ENCODE measurements at places on chromosomes 6 and 20. TPM values are rescaled to one million over a fixed set of nuclear protein-coding genes. Genes with fewer than 3 reads are reported as not detected.

Gene SIRPB1
- 4.3 TPM for total RNA-seq

DNA sequence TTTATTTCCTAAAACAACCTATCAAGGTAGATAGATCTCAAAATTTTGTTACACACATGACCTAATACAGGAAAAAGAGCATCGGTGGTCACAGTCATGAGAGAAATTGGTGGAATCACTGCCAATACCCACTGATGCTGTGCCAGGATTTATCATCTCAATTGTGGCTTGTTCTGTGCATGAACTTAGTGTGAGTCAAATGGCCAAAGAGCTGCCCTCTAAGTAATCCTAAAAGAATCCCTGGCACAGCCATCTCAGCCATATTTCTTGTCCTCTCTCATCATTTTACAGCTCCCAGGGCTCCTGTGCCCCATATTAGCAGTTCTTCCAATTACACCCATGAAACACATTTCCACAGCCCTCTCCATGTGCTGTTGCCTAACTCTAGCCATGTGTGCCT, 6.1 kb downstream of the GSTA5 start:
- H3K4me1 ChIP-seq = no peaks in the 10 kb centered on the region
- H3K36me3 ChIP-seq = no peaks in the 10 kb centered on the region
- H3K27me3 ChIP-seq = no peaks in the 10 kb centered on the region
- no peak overlapping the region for H3K27ac ChIP-seq
- no peak for DNase-seq

GRCh38 chr20:24739746-24740145, 209.3 kb upstream of the CST7 start:
- no peaks in the 10 kb centered on the region for H3K27me3 ChIP-seq
- no peak for DNase-seq
- H3K36me3 ChIP-seq = no peaks in the 10 kb centered on the region
- no peak overlapping the region for H3K4me3 ChIP-seq

DNA sequence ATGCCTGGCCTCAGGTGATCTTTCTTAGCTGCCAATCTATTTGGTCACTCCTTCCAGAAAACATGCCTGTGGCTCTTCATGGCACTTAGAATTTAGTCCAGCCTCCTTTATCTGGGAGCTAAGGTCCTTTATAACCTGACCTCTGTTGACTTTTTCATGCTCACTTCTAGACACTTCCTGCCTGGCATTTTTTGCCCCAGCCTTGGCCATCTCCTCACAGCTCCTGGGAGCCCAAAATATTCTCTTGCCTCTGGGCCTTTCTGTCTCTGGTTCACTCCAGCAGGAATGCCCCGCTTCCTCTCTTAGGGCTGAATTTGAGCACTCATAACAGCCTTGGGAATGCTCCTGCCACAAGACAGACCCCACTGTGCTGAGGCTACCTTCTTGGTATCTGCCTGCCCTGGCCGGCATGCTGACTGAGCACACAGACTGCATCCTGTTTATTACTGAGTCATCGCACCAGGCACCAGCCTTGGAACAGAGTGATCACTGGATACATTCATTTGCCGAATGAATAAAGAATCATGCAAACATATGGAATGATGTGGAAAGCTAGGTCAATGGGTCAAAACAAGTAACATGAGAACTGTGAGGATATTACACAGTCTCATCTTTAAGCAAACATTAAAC, 5.8 kb upstream of the EEF1E1 start:
- H3K4me1 ChIP-seq = no peaks in the 10 kb centered on the region
- H3K27me3 ChIP-seq = peaks cover 5% of the 10 kb centered on the region
- H3K27ac ChIP-seq = no peak overlapping the region

Gene ARMH2
- total RNA-seq = not detected

DNA sequence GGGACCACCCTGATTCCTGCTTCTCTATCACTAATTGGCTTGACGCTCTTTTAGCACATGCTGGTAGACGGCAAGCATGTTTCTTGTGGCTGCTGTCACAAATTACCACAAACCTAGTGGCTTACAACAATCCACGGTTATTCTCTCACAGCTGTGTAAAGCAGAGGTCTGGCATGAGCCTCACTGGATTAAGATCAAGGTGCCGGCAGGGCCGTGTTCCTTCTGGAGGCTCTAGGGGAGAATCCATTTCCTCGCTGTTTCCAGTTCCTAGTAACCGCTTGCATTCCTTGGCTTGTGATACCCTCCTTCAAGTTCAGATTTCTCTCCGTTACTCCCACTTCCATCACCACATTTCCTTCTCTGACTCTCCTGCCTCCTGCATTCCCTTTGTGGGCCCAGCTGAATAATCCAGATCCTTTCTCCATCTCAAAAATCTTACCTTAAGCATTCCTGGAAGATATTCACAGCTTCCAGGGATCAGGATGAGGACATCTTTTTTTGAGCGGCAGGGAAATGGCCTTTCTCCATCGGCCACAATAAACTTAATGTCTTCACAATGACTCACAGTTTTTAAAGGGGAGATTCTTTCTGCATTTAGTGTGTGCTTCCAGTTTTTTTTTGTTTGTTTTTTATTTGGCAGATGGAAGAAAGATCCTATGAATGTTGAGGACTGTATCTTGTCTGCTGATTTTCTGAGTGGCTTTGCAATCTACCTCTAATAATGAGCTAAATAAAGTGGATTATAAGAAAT, 39.9 kb downstream of the BMP6 start:
- H3K4me3 ChIP-seq = no peak overlapping the region
- no peak for DNase-seq
- no peaks in the 10 kb centered on the region for H3K36me3 ChIP-seq

- no peak overlapping the region for H3K27ac ChIP-seq
- H3K36me3 ChIP-seq = no peaks in the 10 kb centered on the region
- H3K4me3 ChIP-seq = no peak overlapping the region
- no peaks in the 10 kb centered on the region for H3K27me3 ChIP-seq
- DNase-seq = no peak
- H3K4me1 ChIP-seq = no peaks in the 10 kb centered on the region
Observed at GRCh38 chr6:61841958-61842357, 444.1 kb downstream of the KHDRBS2 start.

GRCh38 chr6:129280749-129281148, 397.8 kb downstream of the LAMA2 start:
- H3K27me3 ChIP-seq = no peaks in the 10 kb centered on the region
- no peak overlapping the region for H3K27ac ChIP-seq
- no peak overlapping the region for H3K4me3 ChIP-seq
- H3K4me1 ChIP-seq = peaks cover 8% of the 10 kb centered on the region

Gene MAPK13
- total RNA-seq = 5.0 TPM

DNA sequence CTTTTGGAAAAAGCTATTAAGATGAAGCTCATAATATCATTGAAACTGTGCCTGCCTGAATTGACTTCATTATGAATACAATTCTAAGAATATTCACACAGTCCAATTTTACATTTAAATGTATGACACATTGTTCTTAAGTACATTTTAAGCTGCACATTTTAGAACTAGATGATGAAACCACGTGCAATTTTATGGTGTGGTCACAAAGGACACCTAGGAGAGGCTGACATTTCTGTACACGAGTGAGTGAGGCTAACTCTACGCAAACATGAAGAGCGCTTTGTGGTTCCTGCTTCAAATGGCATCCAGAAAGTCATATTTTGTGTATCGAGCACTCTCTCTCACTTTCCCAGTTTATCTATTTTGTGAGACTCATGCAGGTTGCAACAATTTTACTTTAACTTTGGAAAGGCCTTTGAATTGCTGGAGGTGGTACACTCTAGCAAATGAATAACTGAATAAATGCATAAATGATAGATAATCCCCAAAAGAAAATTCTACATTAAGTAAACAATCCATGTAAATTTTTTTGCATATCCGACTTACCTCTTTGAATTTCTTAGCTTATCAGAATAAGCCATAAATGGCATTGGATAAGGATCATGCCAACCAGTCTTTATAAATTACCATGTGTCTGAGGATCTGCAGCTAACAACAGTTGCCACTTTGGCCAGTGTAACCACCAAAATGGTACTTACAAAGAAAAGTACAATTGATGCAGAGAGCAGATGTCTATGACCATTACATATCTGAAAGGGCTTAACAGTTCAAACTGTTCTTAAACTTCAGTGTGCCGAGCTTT, 97.3 kb downstream of the NRSN1 start:
- H3K27ac ChIP-seq = no peak overlapping the region
- no peaks in the 10 kb centered on the region for H3K27me3 ChIP-seq
- no peak overlapping the region for H3K4me3 ChIP-seq
- H3K4me1 ChIP-seq = no peaks in the 10 kb centered on the region
- no peak for DNase-seq

GRCh38 chr6:14811775-14812428, 434.0 kb upstream of the JARID2 start:
- no peak overlapping the region for H3K27ac ChIP-seq
- H3K36me3 ChIP-seq = no peaks in the 10 kb centered on the region
- no peak for DNase-seq
- H3K27me3 ChIP-seq = no peaks in the 10 kb centered on the region

GRCh38 chr6:106318851-106319250, 6.7 kb downstream of the ATG5 start:
- no peak overlapping the region for H3K27ac ChIP-seq
- DNase-seq = no peak
- H3K36me3 ChIP-seq = no peaks in the 10 kb centered on the region
- no peaks in the 10 kb centered on the region for H3K27me3 ChIP-seq

Gene MUCL3
- not detected for total RNA-seq

DNA sequence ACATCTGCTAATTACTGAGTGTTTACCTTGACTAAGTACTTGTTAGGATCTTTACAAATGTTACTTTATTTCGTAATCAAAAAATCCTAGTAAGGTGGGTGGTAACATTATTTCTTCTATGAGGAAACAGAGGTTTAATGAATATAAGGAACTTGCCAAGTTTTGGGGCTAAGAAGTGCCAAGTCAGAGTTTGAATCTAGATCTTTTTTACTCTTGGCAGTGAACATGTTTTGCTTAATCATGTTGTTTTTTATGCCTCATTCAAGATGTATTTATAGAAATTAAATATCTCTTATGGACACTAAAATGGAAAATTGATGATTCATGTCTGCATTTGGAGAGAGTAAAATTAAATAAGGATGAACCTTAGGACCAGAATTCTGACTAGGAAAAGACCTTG, 393.7 kb downstream of the UTRN start:
- no peak for DNase-seq
- H3K36me3 ChIP-seq = peaks cover 28% of the 10 kb centered on the region
- H3K27ac ChIP-seq = no peak overlapping the region
- no peak overlapping the region for H3K4me3 ChIP-seq
- no peaks in the 10 kb centered on the region for H3K27me3 ChIP-seq
- H3K4me1 ChIP-seq = peaks cover 8% of the 10 kb centered on the region

DNA sequence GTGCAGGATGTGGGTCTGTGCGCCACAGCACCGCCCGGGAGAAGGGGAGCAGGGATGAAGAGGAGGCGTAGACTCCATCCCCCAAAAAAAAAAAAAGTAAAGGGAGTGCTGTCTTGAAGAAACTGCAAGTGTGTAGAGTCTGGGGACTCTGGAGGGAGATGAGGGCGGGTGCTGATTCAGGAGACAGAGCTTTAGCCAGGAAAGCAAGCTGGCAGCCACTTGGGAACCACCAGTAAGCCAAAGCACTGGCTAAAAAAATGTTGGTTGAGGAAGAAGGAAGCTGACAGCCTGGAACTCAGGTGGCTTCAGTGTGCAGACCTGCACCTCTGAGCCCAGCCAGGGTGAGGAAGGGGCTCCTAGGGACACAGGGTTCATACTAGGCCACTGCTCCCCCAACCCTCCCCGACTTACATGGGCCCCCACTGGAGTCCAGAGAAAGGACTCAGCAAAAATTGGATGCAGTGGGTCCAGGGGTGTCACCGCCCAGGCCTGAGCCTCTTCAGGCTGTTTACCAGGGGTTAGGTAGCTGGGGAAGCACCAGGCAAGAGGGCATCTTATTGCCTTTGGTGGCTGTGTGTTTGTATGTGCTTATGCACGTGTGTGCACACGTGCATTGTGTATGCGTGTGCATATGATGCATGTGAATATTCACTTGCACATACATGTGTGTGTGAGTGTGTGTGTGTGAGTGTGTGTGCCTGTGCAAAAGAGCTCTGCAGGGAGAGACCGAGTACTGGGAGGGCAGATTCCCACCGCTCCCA, 153.5 kb upstream of the MLN start:
- H3K4me3 ChIP-seq = no peak overlapping the region
- no peak overlapping the region for H3K27ac ChIP-seq

DNA sequence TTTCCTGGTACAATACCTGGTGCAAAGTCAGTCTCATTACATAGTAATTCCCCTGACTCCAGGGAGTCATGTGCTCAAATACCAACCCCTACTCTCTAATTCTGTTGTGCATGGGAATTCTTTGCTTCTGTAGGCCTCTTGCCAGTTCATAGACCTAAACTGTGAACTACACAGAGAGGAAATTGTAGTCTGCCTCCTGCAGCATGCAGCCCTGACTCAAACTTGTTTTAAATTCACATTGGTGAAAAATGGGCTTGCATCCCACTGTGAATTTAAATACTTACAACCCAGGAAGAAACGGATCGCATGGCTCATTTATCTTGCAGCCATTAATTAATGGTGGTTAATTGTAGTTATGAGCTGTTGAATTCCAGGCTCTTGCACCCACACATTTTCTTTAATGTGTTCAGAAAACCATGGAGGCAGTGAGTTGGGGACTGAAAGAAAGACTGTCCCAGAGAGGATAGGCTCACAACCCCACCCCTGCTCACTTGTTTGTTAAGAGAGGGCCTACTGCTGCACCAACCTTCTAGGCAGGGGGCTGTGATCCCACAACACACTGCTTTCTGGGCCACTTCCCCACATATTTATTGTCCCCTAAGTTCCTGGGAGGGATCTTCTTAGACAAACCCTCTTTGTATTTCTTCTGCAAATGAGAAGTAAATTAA, 579.1 kb downstream of the DHX35 start:
- no peak overlapping the region for H3K4me3 ChIP-seq
- peaks cover 1% of the 10 kb centered on the region for H3K27me3 ChIP-seq
- H3K27ac ChIP-seq = no peak overlapping the region

- H3K4me1 ChIP-seq = peaks cover 17% of the 10 kb centered on the region
- H3K36me3 ChIP-seq = peaks cover 66% of the 10 kb centered on the region
- H3K27me3 ChIP-seq = no peaks in the 10 kb centered on the region
- DNase-seq = no peak
- no peak overlapping the region for H3K4me3 ChIP-seq
Observed at GRCh38 chr6:136149311-136149710, 100.8 kb downstream of the MTFR2 start.

DNA sequence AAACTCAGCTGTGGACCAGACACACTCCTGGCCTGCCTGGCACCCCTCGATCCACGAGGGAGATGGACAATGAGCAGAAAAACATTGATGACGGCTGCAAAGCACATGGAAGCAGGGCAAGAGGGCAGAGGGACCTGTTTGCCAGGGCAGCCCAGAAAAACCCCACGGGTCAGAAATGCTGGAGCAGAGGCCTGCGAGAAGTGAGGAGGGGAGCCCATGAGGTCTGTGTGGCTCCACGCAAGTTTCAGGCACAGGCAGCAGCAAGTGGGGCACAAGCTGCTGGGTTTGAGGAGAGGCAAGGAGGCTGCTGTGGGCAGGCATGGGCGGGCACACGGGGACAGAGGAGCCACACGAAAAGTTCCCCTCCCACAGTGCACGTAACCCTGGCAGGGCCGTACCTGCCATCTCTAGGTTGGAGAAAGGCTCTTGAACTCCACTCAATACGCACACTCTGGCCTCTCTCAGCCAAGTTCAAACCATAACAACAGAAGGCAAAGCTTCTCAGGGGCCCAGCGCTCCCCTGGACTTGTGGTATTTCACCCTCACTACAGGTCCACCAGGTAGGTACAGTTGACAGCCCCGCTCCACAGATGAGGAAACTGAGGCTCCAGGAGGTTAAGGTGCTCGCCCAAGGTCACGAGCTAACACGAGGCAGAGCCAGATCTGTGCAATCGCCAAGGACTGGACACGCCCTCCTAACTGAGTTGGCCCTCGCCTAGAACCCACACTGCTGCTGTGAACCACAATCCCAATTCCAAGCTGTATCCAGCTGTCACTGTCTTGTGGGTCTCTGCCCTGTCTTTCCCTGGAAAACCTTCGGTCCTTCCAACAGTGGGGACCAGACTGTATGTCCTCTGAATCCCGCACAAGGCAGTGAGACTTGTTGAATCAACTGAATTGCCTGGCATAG, 108.2 kb downstream of the NOL4L start:
- H3K27ac ChIP-seq = no peak overlapping the region
- no peak for DNase-seq
- peaks cover 3% of the 10 kb centered on the region for H3K36me3 ChIP-seq
- peaks cover 58% of the 10 kb centered on the region for H3K4me1 ChIP-seq

Data from heart right ventricle (tissue), 16 donors.